B cell (primary cell): ENCODE measurements at places on chromosomes 1 and 21. TPM values are rescaled to one million over a fixed set of nuclear protein-coding genes. Genes with fewer than 3 reads are reported as not detected.
A peak's percentile ranks its signal among the peaks of the same experiment; 100 is the strongest.

GRCh38 chr1:40743452-40743851, 40.1 kb upstream of the KCNQ4 start:
- H3K27me3 ChIP-seq: no peaks in the 10 kb centered on the region
- DNase-seq: no peak
- H3K27ac ChIP-seq: no peak overlapping the region
- peaks cover 13% of the 10 kb centered on the region for H3K4me1 ChIP-seq

FAM72D gene
- polyA plus RNA-seq: 0.19 and 0.21 TPM in 2 replicates

- no peaks in the 10 kb centered on the region for H3K27me3 ChIP-seq
- no peak overlapping the region for H3K4me3 ChIP-seq
- no peak overlapping the region for H3K27ac ChIP-seq
Measured at GRCh38 chr1:209650454-209650853, 1.8 kb downstream of the LAMB3 start.

NPHS2 gene
- polyA plus RNA-seq: not detected in 2 replicates

- no peak overlapping the region for H3K4me3 ChIP-seq
- H3K27me3 ChIP-seq: peaks cover 31% of the 10 kb centered on the region
- H3K4me1 ChIP-seq: peaks cover 38% of the 10 kb centered on the region
- no peaks in the 10 kb centered on the region for H3K36me3 ChIP-seq
Measured at GRCh38 chr1:236067854-236068454, 3.1 kb upstream of the NID1 start.

GRCh38 chr1:201001962-201002361, 21.6 kb downstream of the KIF21B start:
- H3K36me3 ChIP-seq: peaks cover 82% of the 10 kb centered on the region
- H3K4me1 ChIP-seq: no peaks in the 10 kb centered on the region
- DNase-seq: no peak
- no peak overlapping the region for H3K4me3 ChIP-seq
- no peaks in the 10 kb centered on the region for H3K27me3 ChIP-seq

HAPLN2 gene
- polyA plus RNA-seq: 0.13 and 0.19 TPM in 2 replicates

RNASEL gene
- polyA plus RNA-seq: 6.9 and 7.1 TPM in 2 replicates

GRCh38 chr1:9345471-9345870, 52.8 kb downstream of the SPSB1 start:
- no peaks in the 10 kb centered on the region for H3K27me3 ChIP-seq
- no peak overlapping the region for H3K4me3 ChIP-seq
- H3K4me1 ChIP-seq: no peaks in the 10 kb centered on the region
- DNase-seq: no peak
- H3K27ac ChIP-seq: no peak overlapping the region

GRCh38 chr1:222529181-222529580, 18.7 kb downstream of the HHIPL2 start:
- H3K36me3 ChIP-seq: no peaks in the 10 kb centered on the region
- no peak overlapping the region for H3K4me3 ChIP-seq
- H3K4me1 ChIP-seq: no peaks in the 10 kb centered on the region
- DNase-seq: no peak

GRCh38 chr1:169161496-169162194, 55.2 kb downstream of the ATP1B1 start:
- no peak for DNase-seq
- no peaks in the 10 kb centered on the region for H3K4me1 ChIP-seq
- H3K36me3 ChIP-seq: no peaks in the 10 kb centered on the region
- no peak overlapping the region for H3K27ac ChIP-seq
- H3K27me3 ChIP-seq: no peaks in the 10 kb centered on the region

DNA sequence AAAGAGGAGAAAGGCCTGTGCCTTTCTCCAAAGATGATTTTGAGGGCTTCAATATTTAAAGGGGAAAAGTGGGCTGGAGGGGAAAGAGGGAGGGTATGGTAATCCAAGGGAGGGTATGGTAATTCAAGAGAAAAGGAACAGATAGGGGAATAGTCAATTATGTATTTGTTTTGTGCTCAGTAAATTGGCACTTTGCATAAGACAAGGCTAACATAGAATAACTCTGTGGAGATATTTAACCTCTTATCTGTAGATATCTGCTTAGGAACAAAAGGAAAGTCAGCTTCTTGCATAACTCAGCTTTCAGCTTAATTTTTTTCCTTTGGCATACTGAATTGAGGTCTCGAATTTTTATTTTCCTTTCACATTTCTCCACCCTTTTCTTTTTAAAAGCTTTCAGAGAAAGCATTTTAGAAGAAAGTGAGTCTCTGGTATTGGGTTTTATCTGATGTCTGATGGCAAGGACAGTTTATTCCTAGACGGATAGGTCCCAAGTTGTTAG, 119.9 kb upstream of the F3 start:
- no peaks in the 10 kb centered on the region for H3K36me3 ChIP-seq
- H3K27ac ChIP-seq: no peak overlapping the region
- H3K4me3 ChIP-seq: no peak overlapping the region

SSX2IP gene
- 0.95 and 2.4 TPM in 2 replicates for polyA plus RNA-seq

- no peak overlapping the region for H3K4me3 ChIP-seq
- no peaks in the 10 kb centered on the region for H3K4me1 ChIP-seq
- H3K27ac ChIP-seq: no peak overlapping the region
- H3K27me3 ChIP-seq: no peaks in the 10 kb centered on the region
Measured at GRCh38 chr1:84611796-84612195, 37.6 kb upstream of the CTBS start.

GRCh38 chr21:29523646-29524045, 224.9 kb downstream of the BACH1 start:
- DNase-seq: no peak
- no peaks in the 10 kb centered on the region for H3K36me3 ChIP-seq

- no peaks in the 10 kb centered on the region for H3K4me1 ChIP-seq
- no peaks in the 10 kb centered on the region for H3K27me3 ChIP-seq
- no peak overlapping the region for H3K4me3 ChIP-seq
- H3K27ac ChIP-seq: no peak overlapping the region
Measured at GRCh38 chr1:41110286-41110685, 88.8 kb upstream of the SLFNL1 start.

DNA sequence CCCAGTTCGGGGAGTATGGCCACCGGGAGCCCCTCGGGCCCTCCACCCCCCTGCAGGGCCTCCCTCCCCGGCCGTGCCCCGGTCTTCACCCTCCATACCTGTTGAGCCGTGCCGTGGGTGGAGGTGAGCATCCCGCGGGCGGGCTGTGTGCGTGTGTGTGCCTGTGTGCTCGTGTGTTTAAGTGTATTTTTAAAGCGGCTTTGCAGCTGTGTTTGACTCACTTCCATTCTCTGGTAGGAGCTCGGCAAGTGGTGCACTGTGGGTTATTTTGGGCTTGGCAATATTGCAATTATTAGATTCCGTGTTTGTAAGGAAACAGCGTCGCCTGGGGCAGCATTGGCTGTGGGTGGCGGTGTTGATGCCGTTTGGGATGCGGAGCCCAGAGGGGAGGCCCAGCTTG, 20.3 kb upstream of the PLCH2 start:
- H3K4me1 ChIP-seq: no peaks in the 10 kb centered on the region
- H3K36me3 ChIP-seq: no peaks in the 10 kb centered on the region
- no peak for DNase-seq
- H3K27me3 ChIP-seq: no peaks in the 10 kb centered on the region

DNA sequence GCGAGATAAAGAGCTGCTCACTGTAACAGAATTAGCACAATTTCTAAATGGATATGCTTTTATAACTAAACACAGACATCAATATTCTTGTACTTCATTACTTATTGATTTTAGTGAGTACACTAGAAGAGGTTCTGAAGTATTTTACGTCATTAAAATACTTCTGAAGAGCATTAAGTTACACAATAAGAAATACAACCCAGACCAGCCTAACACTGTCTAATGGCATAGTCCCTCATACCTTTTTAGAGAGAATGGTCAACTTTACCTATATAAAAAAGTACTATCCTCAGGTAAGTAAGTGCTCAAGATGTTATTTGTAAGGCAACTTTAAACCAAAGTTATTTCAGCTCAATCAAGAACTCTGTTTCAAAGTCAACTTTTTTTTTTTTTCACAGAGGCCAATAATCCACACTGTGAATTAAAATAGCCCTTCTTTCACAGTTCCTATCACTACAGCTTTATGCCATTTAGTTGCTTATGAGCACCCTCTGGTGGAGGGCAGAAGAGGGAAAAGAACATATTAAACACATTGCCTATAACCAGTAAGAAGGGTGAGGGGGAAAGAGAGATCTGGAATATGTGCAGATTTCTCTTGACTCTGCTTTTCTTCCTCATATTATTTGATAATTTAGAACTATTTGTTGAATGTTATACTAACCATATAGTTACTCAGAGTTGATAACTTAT, 182.1 kb upstream of the DMRTA2 start:
- no peaks in the 10 kb centered on the region for H3K36me3 ChIP-seq
- H3K4me3 ChIP-seq: no peak overlapping the region
- no peaks in the 10 kb centered on the region for H3K27me3 ChIP-seq
- no peaks in the 10 kb centered on the region for H3K4me1 ChIP-seq
- DNase-seq: peak; percentile 10

PLCH2 gene
- 24.4 and 34.9 TPM in 2 replicates for polyA plus RNA-seq

- DNase-seq: peak; percentile 91
- no peaks in the 10 kb centered on the region for H3K27me3 ChIP-seq
- peak overlapping the region; percentile 33 for H3K27ac ChIP-seq
- H3K36me3 ChIP-seq: no peaks in the 10 kb centered on the region
- peaks cover 33% of the 10 kb centered on the region for H3K4me1 ChIP-seq
Measured at GRCh38 chr1:3772027-3772714, 378 bp upstream of the SMIM1 start.

DNA sequence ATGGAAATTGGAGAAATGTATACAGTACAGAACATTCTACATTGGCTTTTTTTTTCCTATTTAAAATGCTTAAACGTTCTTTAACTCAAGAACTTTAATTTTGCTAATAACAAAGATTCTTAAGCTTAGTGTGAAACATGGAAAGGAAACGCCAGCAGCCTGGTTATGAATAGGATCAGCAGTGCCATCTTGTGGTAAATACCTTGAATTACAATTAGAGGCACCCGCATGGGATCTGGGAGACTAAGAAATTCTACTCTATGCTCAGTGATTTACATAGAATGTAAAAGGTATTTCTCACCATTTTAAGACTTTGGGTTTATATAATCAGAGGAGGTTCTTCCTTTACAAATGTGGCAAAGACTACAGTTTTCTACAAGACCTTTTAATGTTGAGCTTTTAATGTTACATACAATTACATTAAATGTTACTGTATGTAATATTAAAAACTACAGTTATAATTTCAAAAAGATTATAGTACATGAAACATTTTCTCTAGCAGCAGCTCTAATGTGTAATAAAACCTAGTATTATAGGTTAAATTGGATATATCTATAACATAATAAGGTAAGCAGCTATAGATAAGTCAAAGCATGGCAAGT, 32.1 kb upstream of the APOBEC4 start:
- no peaks in the 10 kb centered on the region for H3K27me3 ChIP-seq
- no peak overlapping the region for H3K27ac ChIP-seq
- H3K4me1 ChIP-seq: no peaks in the 10 kb centered on the region
- peak; percentile 62 for DNase-seq
- no peak overlapping the region for H3K4me3 ChIP-seq

CELA3A gene
- polyA plus RNA-seq: not detected in 2 replicates

- no peak overlapping the region for H3K4me3 ChIP-seq
- no peaks in the 10 kb centered on the region for H3K36me3 ChIP-seq
- H3K27me3 ChIP-seq: no peaks in the 10 kb centered on the region
- H3K27ac ChIP-seq: no peak overlapping the region
- H3K4me1 ChIP-seq: no peaks in the 10 kb centered on the region
Measured at GRCh38 chr1:24100945-24101737, 10.8 kb downstream of the MYOM3 start.

DNA sequence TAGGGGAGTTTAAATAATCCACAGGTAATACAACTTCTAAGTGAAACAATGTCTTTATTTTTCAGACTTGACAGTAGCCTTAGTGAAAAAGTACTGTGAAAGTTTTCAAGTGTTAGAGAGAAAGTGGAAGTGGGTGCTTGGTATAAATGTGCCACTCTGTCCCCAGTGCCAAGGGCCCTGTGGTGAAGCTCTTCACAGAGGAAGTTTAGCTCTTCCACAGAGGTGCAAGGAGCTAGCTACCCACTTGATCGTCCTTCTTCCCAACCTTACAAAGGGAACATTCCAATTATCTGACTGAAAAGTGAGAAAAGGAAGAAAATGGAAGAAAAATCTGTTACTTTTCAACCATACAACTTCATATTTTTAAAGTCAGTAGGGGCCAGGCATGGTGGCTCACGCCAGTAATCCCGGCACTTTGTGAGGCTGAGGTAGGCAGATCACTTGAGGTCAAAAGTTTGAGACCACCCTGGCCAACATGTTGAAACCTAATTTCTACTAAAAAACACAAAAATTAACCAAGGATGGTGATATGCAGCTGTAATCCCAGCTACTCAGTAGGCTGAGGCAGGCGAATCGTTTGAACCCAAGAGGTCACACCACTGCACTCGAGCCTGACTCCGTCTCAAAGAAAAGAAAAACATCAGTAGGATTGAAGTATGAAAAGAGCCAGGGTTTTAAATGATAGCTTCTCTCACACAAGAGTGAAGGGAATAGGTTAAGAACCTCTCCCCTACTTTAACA, 41.0 kb upstream of the PTPRC start:
- peaks cover 70% of the 10 kb centered on the region for H3K4me1 ChIP-seq
- peaks cover 9% of the 10 kb centered on the region for H3K36me3 ChIP-seq
- peak overlapping the region; percentile 94 for H3K27ac ChIP-seq

MYOG gene
- not detected in 2 replicates for polyA plus RNA-seq

CDC42BPA gene
- polyA plus RNA-seq: 0.04 and 0.29 TPM in 2 replicates

- no peaks in the 10 kb centered on the region for H3K36me3 ChIP-seq
- peaks cover 10% of the 10 kb centered on the region for H3K4me1 ChIP-seq
- no peak for DNase-seq
- no peak overlapping the region for H3K4me3 ChIP-seq
- peaks cover 15% of the 10 kb centered on the region for H3K27me3 ChIP-seq
Measured at GRCh38 chr1:159775716-159776115, 5.0 kb upstream of the DUSP23 start.

DNA sequence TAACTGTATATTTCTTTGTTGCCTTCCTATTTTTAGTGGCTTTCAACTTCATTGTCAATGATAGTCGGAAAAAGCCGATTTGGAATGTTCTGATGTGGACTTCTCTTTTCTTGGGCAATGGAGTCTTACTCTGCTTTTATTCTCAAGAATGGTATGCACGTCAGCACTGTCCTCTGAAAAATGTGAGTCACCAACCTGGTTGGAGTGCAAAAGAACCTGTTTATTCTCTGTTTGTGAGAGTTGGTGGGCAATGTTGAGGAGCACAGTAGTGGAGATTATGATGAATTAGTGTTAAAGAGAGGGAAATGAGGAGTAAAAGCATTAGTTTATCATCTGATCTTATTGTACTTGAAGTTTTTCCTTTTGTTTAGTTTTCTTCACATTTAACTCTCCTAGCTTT, 14.5 kb upstream of the AXDND1 start:
- no peak for DNase-seq
- no peak overlapping the region for H3K27ac ChIP-seq
- peaks cover 35% of the 10 kb centered on the region for H3K36me3 ChIP-seq
- no peaks in the 10 kb centered on the region for H3K4me1 ChIP-seq

DNA sequence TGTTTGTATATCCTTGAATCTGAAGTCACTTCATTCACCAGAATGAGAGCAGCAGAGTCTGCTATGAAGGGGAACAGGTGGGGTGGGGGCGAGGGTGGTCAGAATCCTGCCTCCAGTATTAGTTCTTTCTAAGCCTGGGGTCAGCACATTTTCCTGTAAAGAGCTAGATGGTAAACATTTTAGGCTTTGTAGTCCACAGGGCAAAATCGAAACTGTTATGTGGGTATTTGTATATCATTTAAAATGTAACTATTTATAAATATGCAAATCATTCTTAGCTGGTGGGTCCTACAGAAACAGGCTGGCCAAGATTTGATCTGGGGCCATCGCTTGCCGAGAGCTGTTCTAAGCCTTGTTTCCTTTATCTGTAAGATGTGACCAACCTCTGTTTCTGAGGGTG, 96.0 kb downstream of the IGSF21 start:
- no peak for DNase-seq
- no peak overlapping the region for H3K27ac ChIP-seq
- H3K36me3 ChIP-seq: no peaks in the 10 kb centered on the region
- no peak overlapping the region for H3K4me3 ChIP-seq
- H3K27me3 ChIP-seq: peaks cover 2% of the 10 kb centered on the region
- no peaks in the 10 kb centered on the region for H3K4me1 ChIP-seq
